ENCODE measurements at places on chromosomes 12 and 14. TPM values are rescaled to one million over a fixed set of nuclear protein-coding genes. Genes with fewer than 3 reads are reported as not detected.

SLC10A1 gene
- total RNA-seq: not detected

ARHGEF40 gene
- total RNA-seq: 11.2 TPM

CCDC177 gene
- not detected for total RNA-seq

AICDA gene
- not detected for total RNA-seq

C3AR1 gene
- 1.8 TPM for total RNA-seq

FAM181A gene
- total RNA-seq: not detected

DBX2 gene
- total RNA-seq: not detected

RESF1 gene
- 14.3 TPM for total RNA-seq

GRIN2B gene
- not detected for total RNA-seq

DAAM1 gene
- total RNA-seq: 3.9 TPM

HOTAIR gene
- 1.6 TPM for total RNA-seq

HSPA2 gene
- total RNA-seq: 3.8 TPM

SAMD15 gene
- total RNA-seq: 2.1 TPM

TM7SF3 gene
- 58.9 TPM for total RNA-seq

RASAL1 gene
- total RNA-seq: not detected

NINJ2 gene
- not detected for total RNA-seq

GALNT8 gene
- total RNA-seq: 0.04 TPM

TNFAIP2 gene
- 5.3 TPM for total RNA-seq

SRSF9 gene
- total RNA-seq: 221 TPM

TESPA1 gene
- total RNA-seq: 11.7 TPM

Measured in H4 (cell line).